Progenitor cell of endocrine pancreas (in vitro differentiated cells): ENCODE measurements at places on chromosomes 16 and 17. TPM values are rescaled to one million over a fixed set of nuclear protein-coding genes. Genes with fewer than 3 reads are reported as not detected.

GRCh38 chr17:65228734-65229620, 91.8 kb downstream of the RGS9 start:
- DNase-seq, result no peak

Gene EVPL
- 0.05 TPM in 1 of 2 replicates, not detected in the other for total RNA-seq

DNA sequence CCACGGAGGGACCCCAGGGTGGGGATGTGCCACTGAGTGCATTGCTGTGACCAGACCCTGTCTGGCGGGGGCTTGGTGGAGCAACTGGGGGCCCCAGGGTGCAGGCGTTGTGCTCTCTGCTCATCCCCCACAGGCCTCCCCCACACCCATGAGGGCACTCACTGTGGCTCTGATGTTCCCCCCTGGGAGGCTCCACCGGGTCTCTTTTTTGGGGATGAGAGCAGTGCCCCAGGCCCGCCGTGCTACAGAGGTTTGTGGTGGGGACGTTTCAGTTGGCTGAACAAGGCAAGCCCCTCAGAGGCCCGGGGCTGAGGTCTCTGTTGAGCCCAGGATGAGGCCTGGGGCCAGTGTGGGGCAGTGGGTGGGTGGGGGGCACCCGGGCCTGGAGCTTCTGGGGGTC, 2.5 kb downstream of the CCDC78 start:
- no peak for DNase-seq

Gene FBRS
- 75.3 and 91.1 TPM in 2 replicates for total RNA-seq
